NCI-H69 (cell line): ENCODE measurements at places on chromosomes 2 and 18.
A peak's percentile ranks its signal among the peaks of the same experiment; 100 is the strongest.

- no peak for DNase-seq
These were observed 110.5 kb upstream of the TACR1 start for GRCh38 chr2:75309596-75310463.

- no peak for DNase-seq
These were observed 140.1 kb upstream of the B3GNT2 start for GRCh38 chr2:62055724-62056336.

DNA sequence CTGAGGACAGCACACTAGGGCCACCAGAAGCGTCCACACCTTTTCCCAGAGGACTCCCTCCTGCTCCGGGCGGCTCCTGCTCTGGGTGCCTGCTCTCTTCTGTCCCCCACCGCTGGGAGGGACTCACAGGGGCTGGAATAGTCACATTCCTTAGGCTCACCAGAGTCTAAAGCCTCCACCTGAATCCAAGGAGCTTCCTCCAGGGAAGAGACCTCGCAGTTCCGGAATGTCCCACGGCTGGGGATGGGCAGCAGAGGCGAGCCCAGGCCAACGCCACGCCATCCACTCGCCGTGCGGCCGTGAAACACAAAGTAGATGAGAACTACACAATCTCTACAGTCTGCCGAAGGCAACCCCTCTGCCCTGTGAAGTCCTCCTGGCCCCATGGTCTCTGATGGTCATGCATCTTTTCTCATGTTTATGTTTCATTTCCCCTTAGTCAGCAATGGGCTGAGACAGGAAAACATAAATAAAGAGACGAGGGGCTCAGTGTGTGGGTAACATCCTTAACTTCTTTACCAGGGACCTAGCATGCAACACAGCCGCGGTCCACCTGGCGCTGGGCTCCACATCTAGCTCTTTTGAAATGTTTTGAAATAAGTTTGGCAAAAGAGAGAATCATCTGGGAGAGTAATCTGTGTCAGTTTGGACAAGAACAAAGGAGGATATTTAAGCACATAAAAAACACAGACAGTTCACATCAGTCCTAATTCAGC lies 98.4 kb downstream of the PXDN start:
- DNase-seq, result no peak

DNA sequence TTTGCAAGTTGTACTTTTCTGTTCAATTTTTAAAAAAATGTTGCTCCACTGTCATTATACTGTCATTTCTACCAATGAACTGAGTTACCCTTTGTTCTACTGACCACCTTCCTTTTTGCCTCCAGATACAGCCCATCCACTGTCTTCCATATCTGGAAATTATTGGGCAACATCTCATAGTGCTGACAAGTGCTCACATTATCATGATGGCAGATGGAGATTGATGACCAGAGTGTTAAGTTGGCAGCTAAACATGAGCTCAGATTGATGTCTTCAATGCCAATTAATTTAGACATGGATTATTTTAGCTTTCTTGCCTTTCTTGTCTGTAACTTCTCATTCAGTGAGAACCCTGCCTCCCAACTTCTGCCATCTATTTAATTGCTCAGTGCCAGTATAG lies 76.6 kb downstream of the KIAA1328 start:
- DNase-seq, result no peak

DNA sequence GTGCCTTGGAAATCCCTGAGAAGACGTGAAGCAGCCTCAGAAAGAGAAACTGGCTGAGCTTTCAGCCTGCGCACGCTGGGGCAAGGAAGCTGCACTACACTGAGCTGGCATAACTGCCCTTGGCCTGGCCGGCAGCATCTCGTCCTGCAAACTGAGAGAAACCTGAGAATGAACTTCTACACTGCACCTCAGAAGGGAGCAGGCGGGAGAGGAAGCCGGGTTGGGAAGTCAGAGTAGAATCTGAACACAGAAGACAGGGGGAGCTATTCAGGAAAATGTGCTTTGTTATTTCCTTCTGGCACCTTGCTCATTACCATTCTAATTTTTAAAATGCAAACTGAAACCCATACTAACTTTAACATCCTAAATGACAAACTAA lies 70.9 kb downstream of the ZEB2 start:
- DNase-seq, result no peak

DNA sequence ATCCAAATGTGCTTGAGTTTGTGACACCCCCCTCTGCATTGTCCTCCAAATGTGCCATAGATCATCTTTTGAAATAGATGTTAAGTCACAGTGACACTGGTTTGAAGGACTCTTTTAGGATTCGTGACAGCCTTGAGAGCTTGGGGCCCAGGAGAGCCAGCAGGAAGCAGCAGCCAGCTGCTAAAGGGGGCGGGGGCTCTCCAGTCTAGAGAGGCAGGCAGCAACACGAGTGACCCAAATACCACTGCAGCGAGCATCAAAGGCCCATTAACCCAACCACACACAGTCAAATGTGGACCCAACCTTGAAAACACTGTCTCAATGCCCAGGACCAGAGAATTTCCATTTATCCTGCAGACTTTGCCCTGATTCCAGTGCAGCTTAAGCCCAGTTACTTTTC lies 75.6 kb downstream of the ZBTB7C start:
- peak; percentile 44 for DNase-seq

- DNase-seq, result no peak
These were observed 2.1 kb downstream of the CERS6 start for GRCh38 chr2:168458139-168458538.

- DNase-seq, result no peak
These were observed 784.9 kb downstream of the EPHA4 start for GRCh38 chr2:220787251-220787650.

DNA sequence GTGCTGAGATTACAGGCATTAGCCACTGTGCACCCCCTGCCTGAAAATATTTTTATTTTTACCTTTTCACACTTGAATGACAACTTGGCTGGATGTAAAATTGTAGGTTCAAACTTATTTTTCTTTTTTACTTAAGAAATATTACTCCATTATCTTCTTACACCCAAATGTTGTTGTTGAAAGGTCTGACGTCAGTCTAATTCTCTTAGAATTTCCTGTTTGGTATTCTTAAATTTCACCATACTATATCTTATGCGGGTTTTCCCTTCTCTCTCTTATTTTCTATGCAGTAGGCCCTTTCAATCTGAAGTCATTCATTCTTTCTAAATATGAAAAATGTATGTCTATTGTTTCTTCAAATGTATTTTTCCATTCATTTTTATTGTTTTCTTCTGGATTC lies 29.1 kb upstream of the RAB11FIP5 start:
- DNase-seq, result no peak

- no peak for DNase-seq
These were observed 16.6 kb downstream of the METTL4 start for GRCh38 chr18:2554696-2555095.

- DNase-seq, result no peak
These were observed 114.5 kb downstream of the TTC27 start for GRCh38 chr2:32742376-32742775.

DNA sequence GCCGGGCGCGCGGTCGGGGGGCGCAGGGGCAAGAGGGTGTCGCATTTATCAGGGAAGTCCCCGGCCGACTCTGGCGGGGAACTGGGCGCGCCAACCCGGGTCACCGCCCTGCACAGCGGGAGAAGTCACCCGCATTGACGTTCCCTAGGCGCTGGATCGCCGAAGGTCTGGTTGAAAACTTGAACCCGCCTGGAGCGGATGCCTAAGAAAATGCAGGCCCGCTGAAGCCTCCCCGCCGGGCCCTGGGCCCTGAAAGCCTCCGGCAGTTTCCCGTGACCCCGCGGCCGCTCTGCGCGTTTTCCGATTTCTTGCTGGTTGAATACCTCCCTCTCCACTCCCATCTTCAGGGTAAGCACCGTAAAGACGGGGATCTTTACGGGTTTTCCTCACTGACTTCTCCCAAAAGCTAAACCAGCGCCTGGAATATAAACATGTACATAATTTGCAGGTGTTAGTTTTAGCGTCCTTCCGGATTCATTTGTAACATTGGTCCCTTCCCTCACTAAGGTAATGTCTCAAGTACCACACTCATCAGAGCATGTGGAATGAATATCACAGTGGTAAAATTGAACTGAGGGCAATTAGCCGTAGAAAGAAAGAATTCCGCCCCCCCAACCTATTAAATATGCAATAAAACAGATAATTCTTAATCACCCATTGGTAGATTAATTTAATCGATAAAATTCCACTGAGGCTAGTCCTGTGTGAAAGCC lies 675 bp upstream of the SPIRE1 start:
- peak; percentile 64 for DNase-seq

DNA sequence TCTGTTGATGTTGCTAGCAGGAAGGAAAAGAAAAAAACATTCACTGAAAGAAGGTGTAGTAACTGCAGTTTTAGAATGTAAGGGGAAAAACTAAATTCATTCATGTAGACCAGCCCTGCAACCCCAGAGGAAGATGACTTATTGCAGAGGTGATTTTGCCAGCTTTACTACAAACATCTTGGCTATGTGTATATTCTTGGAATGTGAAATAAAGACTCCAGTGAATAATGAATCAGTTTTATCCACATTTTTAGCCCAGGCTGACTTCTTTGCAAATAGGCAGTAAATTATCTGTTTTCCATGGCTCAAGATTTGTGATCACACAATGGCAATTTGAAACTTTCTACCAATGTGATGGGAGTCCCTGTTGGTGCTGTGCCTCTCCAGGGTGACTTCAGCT lies 206.1 kb upstream of the SETBP1 start:
- no peak for DNase-seq

DNA sequence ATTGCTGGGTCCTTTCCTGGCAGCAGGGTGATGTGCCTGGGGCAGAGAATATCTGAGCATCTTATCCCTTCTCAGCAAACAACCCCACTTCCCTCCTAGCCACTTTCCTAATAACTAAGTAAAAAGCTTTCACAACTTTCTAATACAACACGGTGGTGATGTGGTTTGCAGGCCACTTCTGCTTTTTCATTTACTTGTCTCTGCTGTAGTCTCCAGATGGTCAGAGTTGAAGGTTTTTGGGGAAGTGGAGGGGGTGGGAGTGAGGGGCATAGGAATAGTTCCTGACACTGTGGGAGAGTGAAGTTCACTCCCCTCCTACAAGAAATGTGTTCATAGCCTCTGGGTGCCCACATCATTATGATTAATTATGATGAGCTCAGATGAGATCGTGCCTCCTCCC lies 11.6 kb downstream of the OXER1 start:
- DNase-seq, result no peak

- no peak for DNase-seq
These were observed 182.3 kb downstream of the KLHL29 start for GRCh38 chr2:23567161-23567756.

- DNase-seq, result no peak
These were observed 239.4 kb upstream of the LYPD1 start for GRCh38 chr2:132909427-132909826.

DNA sequence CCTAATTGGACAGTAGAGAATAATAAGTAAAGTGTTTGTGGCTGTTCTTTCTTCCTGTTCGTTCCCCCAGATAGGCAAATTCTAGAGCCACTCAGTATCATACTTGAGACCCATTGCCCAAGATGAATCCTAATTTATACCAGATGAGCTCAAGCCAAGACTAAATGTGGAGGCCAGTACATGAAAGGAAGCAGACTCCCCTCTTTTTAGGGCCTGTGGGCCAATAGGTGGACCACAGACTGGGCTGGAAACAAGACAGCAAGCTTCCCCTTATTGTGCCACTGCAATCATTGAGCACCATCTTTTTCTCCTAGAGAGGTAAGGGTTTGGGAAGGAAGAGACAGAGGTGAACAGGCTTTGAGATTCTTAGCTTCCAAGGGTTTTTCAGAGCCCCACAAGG lies 141.9 kb downstream of the MGAT5 start:
- DNase-seq, result no peak

DNA sequence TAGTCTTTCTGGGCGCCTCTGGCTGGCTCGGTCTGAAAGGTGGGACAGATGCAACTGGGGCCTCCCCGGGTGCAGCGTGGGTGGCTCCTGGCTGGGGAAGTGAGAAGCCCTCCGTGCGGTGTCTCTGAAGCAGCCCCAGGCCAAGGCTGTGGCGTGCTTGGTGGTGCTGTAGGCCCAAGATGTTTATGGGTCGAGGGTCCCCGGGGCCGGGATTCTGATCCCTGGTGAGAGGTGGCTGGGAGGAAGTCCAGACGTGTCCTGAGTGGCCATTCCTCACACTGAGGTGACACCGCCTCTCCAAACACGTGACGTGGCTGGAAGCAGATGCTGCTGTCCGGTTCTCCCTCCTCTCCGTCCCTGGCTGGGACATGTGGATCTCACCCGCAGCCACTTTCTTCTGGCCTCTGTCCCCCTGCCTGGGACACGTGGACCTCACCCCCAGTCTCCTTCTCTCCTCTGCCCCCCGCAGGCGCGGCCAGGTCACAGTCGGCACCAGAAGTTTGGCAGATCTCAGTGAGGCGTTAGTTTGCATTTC lies 12.6 kb downstream of the RTP5 start:
- peak; percentile 57 for DNase-seq

- peak; percentile 9 for DNase-seq
These were observed 361.9 kb upstream of the MEX3C start for GRCh38 chr18:51559198-51559901.

DNA sequence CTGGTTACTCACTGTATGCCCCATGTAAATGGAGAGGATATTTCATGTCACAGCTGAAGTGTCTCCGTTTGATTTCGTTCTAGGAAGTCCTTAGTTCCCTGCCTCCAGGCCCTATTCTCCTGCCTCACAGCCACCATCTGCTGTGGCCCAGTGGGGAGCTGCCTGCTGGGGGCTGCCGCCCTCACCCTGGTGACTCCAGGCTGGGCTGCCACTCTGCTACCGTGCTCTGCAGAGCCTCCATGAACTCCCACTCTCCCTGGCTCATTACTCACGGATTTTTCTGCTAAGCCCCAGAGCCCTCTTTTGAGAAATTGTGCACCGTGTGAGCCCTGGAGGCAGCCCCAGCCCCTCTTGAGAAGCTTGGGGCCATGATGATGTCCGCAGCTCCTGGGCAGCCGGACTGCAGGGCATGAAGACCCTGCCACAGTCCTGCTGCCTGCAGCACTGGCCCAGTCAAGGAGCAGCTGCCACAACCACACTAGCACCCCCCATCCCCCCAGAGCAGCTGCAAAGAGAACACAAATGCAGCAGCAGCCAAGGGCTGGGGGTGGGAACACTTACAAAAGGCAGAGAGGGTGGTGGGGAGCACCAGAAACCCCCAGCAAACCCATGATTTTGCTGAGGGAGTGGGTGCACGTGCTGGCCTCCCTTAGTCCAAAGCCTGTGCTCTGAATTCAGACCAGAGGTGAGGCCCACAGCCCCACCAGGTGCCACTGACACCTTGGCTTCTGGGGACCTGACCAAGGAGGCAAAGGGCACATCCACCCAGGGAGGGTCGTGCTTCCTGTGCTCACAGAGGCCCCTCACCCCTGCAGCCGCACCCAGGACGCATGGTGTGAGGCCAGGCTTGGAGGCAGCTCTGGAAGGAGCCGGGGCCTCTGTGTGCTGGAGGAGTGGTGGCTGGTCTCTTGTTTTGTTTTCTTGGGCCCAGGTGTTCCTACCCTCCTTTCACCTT lies 270.2 kb upstream of the RAB6C start:
- DNase-seq, result peak; percentile 48

GRCh38 chr2:81528852-81529480 lies 1224.4 kb upstream of the LRRTM1 start:
- DNase-seq, result no peak
